ENCODE measurements at places on chromosomes 2 and 18.

DNA sequence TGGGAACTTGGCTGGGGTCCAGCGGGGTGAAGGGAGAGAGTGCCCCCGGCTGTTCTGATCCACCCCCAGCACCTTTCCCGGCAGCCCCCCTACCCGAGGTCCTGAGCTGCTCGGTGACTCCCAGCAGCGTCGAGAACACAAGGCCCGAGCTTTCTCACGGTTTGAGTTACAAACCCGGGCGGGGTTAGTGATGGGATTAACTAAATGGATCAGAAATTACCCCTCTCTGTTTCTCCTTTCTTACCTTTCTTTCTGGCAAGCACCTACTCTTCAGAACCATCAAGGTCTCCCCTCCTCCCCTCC, 139.4 kb upstream of the GPC1 start:
- no peak for DNase-seq

- no peak for DNase-seq
Measured at GRCh38 chr2:185187421-185187820, 551.2 kb upstream of the FSIP2 start.

DNA sequence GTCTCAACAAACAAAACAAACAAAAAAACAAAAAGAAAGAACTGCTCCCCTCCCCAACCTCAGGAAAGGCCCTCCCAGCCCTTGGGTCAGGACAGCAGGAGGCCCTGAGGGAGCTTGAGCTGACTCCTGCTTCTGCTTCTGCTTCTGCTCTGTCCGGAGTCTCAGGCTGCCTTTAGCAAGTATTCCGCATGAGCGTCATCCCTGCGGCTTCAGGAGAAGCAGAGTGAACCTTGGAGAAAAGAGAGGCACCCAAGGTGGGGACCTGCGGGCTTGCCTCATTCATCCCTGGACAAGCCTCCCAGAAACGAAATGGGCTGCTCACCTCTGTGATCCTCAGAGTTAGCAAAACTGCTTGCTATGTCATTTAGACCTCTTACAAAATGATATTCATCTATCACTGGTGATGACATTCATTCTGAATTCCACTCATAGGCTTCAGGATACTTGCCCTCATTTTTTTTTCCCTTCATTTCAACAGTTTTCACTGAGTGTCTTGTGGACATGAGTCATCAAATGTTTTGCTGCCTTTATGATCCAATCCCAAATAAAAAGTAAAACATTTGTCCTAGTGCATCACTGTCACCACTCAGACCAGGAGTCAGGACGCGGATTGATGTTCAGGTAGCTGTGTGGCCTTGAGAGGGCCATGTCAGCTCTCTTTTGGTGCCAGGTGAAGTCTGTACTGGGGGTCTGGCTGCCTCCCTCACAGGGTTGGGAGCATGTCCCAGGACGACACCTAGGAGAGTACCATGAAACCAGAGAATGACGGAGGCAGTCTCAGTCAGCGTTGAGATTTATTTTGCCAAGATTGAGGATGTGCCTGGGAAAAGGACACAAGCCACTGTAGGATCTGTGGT, 51.7 kb downstream of the IMPA2 start:
- DNase-seq: no peak

- DNase-seq: no peak
Measured at GRCh38 chr2:226118471-226119429, 680.9 kb downstream of the IRS1 start.

DNA sequence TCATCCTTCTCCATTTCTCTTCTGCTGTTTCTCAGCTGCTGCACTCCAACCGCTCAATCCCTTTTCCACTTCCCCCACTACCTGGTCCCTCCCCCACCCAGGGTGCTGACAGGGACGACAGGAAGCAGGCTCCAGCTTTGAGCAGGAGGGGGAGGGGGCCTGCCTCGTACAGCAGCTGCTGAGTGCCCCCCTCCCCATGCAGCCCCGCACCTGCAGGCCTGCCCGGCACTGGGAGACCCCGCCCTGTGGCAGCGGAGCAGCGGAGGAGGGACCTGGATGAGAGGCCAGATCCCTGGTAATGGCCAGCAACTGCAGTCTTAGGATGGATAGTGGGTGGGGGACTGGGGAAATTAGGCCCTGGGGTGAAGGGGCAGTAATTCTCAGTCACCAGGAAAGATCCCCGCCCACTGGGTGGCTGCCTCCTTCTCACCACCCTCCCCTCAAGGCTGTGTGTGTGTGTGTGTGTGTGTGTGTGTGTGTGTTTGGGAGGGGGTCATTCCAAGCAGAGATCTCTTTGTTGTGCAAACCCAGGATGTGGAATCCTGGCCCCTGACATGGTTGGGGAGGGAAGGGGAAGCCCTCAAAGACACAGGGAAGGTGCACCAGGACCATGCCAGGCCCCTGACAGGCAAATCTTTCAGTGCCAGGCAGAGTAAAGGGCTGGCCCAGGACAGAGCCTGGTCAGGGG, 6.8 kb upstream of the CRYBA2 start:
- DNase-seq: no peak

GRCh38 chr2:8015848-8016600, 665.8 kb upstream of the ID2 start:
- no peak for DNase-seq

- DNase-seq: no peak
Measured at GRCh38 chr2:119583291-119583690, 39.0 kb downstream of the CFAP221 start.

- no peak for DNase-seq
Measured at GRCh38 chr18:35220424-35220823, 20.4 kb upstream of the ZNF397 start.

GRCh38 chr2:71157124-71157793, 26.8 kb downstream of the MPHOSPH10 start:
- peak; percentile 19 for DNase-seq

GRCh38 chr2:179179719-179180118, 84.9 kb downstream of the SESTD1 start:
- no peak for DNase-seq

DNA sequence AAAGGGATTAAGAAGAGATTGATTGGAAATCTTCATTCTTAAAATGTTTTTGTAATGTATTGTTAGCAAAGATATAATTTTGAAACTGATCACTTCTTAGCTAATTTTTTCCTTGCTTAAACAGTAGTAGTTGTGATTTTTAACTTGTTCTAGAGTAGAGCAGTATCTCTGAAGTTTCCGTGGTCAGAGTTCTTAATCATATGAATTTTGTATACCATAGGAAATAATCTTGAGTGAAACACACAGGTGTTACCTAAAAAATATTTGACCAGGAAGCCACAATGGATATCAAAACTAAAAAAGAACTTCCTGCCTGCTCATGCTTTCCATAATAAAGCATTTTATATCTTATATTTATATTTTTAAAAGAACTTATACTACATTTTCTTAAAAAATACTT, 907.1 kb downstream of the ERBB4 start:
- no peak for DNase-seq

DNA sequence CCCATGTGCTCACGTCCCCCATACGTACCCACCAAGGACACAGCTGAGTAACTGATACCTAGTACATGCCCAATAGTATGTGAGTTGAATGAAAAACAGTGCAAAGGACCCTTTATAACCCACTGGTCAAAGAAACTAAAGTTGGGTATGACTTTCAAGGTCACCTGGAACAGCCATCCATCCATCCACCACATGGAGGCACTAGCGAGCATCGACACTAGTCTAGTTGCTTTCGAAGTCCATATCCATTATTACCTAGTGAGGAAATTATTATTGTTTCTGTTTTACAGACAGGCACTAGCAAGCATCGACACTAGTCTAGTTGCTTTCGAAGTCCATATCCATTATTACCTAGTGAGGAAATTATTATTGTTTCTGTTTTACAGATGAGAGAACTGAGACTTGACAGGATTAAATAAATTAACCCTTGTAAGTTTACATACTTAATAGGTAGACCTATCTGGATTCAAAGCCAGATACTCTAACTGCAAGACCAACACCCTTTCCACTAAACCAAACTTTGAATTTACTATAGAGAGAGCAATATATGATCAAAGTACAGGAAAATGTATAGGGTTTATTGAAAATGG, 233.7 kb downstream of the METTL4 start:
- peak; percentile 11 for DNase-seq

GRCh38 chr2:72982219-72982618, 64.9 kb downstream of the EMX1 start:
- DNase-seq: no peak

GRCh38 chr2:205732314-205732713, 50.0 kb downstream of the NRP2 start:
- DNase-seq: no peak

- DNase-seq: no peak
Measured at GRCh38 chr2:165144315-165144714, 59.5 kb downstream of the SCN3A start.

DNA sequence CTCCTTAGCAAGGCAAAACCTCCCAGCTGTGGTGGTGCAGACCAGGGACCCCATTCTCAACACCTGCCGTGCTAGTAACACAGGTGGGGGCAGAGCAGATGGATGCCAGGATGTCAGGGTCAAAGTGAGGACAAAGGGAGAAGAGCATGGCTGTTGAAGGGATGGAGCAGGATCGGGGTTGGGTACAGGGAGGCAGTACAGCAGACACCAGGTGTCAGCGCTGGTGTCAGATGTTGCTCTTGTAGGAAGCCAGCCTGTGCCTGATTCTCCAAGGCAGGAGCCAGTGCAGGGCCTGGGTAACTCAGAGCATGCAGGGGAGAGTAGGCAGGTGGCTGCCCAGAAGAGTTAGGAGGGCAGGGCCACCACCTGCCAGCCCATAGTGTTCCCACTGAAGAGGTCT, 222.1 kb upstream of the SPRED2 start:
- no peak for DNase-seq

GRCh38 chr2:66535574-66536289, 100.8 kb downstream of the MEIS1 start:
- no peak for DNase-seq

GRCh38 chr18:50982086-50982801, 14.4 kb downstream of the ELAC1 start:
- no peak for DNase-seq

DNA sequence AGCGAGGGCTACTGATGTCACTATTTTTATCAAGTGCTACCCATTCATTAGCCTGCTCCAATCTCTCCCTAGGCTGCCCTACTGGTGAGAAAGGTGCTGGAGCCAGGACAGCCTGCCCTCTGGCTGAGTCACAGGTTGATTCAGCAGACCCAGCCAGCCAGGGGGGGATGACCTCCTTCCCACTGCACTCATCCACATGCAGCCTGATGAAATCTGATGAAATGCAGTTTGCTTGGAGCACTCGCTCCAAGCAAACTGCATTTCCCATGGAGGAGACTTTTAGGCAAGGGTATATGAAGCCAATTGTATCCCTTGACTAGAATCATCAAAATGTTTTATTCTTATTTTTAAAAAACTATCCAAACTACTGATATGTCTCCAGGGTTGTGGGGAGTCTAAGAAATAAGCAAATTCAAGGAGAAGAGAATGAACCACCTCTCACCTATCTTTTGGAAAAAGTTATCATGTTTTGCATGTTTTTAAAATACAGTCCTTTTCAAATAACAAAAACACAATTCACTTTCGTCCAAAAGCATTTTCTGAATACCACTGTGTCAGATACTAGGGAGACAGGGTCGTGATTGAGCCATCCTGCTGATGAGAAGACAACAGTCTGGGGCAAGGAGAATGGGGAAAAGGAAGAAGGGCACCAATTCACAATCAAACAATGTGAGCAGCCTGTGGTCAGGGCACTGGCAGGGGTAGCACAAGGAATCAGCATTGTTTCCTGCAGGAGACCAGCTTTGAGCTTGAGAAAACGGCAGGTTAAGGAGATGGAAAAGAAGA, 128.3 kb downstream of the AFF3 start:
- no peak for DNase-seq

DNA sequence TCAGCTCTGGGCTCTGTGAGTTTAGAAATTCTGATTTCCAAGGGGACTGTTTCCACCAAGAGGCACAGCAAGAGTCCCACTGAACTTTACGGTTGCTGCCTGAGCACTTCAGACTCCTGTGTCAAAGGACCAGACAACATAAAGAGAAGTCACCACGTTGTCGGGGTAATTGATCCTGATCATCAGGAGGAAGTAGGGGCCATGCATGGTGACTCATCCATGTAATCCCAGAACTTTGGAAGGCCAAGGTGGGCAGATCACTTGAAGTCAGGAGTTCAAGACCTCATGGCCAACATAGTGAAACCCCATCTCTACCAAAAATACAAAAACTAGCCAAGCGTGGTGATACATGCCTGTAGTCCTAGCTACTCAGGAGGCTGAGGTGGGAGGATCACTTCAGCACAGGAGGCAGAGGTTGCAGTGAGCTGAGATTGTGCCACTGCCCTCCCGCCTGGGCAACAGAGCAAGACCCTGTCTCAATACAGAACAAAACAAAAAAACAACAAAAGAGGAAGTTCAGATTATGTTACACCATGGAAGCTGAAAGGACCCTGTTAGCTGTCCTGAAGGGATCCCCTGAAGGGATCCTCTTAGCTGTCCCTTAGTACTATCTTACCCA, 9.4 kb upstream of the ASXL2 start:
- no peak for DNase-seq

DNA sequence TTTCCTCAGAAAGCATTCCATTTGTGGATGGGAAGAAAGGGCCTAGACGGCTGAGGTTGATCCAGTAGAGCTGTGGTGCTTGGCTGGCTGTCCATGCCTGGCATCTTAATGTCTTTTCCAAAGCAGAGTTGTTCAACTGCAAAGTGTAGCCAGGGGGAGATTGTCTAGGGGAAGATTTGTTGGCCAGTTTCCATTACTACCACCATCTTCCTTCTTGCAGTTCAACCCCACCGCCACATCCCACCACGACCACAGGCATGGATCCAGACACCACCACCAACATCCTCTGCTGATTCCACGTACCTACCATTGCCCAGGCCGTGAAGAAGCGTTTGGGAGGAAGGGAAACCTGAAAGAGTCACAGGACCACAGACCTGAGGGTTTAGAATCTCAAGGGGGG, 50.7 kb upstream of the HAAO start:
- no peak for DNase-seq

GRCh38 chr2:65053199-65053598, 3.0 kb upstream of the CEP68 start:
- DNase-seq: no peak

- no peak for DNase-seq
Measured at GRCh38 chr2:145752091-145752806, 1232.3 kb upstream of the ZEB2 start.

GRCh38 chr2:18922276-18922675, 332.9 kb upstream of the NT5C1B start:
- no peak for DNase-seq

DNA sequence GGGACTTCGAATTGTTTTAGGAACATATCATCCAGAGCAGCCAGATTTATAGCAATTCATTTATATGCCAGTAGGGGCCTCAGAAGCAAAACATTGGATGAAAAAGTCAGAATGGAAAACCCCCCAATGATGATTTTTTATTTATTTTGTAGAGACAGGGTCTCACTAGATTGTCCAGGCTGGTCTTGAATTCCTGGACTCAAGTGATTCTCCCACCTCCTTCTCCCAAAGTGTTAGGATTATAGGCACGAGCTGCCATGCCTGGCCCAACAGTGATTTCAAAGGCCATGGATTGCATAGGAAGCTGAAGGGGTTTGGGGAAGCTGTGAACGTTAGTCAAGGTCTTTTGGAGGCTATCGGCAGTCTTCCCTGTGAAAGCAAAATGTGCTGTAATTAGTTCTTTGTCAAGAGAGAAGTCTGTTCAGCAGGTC, 21.9 kb upstream of the MCFD2 start:
- DNase-seq: no peak

GRCh38 chr18:61169386-61169785, 163.8 kb upstream of the CDH20 start:
- no peak for DNase-seq

Data from T-helper 17 cell (primary cell).